ENCODE measurements at places on chromosomes 4 and X. TPM values are rescaled to one million over a fixed set of nuclear protein-coding genes. Genes with fewer than 3 reads are reported as not detected.

- H3K36me3 ChIP-seq, result no peaks in the 10 kb centered on the region
- no peak overlapping the region for H3K27ac ChIP-seq
- no peak overlapping the region for H3K4me3 ChIP-seq
- peaks cover 6% of the 10 kb centered on the region for H3K27me3 ChIP-seq
- DNase-seq, result peak; percentile 6
- peaks cover 2% of the 10 kb centered on the region for H3K4me1 ChIP-seq
These were observed 73.1 kb downstream of the PACRGL start for GRCh38 chr4:20773144-20773997.

Gene STX18
- total RNA-seq, result 23.7 TPM

DNA sequence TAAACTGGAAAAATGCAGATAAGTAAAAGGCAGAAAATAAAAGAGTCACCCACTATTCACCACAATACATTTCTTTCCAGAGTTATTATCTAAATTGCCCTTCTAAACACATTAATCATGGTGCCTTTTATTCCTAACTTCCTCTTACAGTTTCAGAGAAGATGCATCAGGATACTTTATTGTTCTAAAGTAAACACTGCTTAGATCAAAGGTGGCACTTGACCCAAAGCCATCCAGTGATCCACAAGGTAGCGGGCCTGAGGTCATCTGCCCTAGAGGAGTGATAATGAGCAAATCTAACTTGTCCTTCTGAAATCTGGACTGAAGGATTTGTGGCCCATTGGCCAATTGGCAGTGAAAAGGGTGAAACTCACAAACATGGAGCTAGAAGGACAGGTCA is 12.0 kb upstream of the TMEM154 start:
- H3K27me3 ChIP-seq, result peaks cover 8% of the 10 kb centered on the region
- no peaks in the 10 kb centered on the region for H3K36me3 ChIP-seq
- no peak for DNase-seq
- H3K27ac ChIP-seq, result no peak overlapping the region
- peaks cover 8% of the 10 kb centered on the region for H3K4me1 ChIP-seq

- no peaks in the 10 kb centered on the region for H3K4me1 ChIP-seq
- no peak for DNase-seq
- H3K36me3 ChIP-seq, result no peaks in the 10 kb centered on the region
- no peak overlapping the region for H3K4me3 ChIP-seq
- H3K27me3 ChIP-seq, result peaks cover 10% of the 10 kb centered on the region
These were observed 23.0 kb upstream of the OTUD4 start for GRCh38 chr4:145203410-145203809.

Gene FABP2
- not detected for total RNA-seq

DNA sequence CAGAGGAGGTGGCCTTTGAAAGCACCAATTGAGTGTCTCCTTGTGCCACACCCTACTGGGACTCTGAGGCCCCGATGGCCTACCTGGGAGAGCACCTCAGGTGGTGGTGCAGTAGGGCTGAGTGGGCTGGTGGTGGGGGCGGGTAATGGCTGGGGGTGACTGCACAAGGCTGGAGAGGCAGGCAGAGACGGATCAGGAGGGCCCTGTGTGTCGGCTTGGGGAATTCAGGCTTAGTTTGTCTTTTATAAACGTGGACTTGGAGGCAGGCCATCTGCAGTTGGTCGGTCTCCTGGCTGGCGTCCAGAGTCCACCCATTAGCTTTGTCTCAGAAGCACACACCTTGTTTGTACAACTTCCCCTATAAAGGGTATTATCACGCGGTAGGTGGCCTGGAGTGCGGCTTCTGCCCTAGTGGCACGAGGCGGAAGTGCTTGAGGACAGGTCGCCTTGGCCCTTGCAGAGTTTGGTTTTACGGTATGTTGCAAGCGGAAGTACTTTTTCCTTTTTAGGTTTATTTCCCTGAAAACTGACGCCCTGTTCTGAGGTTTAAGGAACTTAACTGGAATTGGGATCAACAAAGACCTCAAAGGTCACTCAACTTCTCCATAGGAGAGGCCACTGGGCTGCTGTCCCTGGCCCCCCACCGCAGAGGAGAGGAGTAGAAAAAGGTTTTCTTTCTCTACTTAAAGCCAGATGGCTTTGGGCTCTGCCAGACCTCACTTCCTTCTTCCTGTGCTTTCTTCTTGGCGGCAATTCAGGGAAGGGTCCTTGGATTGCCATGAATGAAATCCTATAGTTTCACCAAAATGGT is 8.0 kb downstream of the TBC1D14 start:
- H3K4me3 ChIP-seq, result peak overlapping the region; percentile 43
- peak overlapping the region; percentile 89 for H3K27ac ChIP-seq
- DNase-seq, result peak; percentile 61
- H3K36me3 ChIP-seq, result peaks cover 11% of the 10 kb centered on the region
- H3K4me1 ChIP-seq, result peaks cover 53% of the 10 kb centered on the region

Gene APLN
- total RNA-seq, result 2.4 TPM

Gene CT55
- total RNA-seq, result not detected
